Kidney epithelial cell (primary cell): ENCODE measurements at places on chromosomes 6 and 20.

DNA sequence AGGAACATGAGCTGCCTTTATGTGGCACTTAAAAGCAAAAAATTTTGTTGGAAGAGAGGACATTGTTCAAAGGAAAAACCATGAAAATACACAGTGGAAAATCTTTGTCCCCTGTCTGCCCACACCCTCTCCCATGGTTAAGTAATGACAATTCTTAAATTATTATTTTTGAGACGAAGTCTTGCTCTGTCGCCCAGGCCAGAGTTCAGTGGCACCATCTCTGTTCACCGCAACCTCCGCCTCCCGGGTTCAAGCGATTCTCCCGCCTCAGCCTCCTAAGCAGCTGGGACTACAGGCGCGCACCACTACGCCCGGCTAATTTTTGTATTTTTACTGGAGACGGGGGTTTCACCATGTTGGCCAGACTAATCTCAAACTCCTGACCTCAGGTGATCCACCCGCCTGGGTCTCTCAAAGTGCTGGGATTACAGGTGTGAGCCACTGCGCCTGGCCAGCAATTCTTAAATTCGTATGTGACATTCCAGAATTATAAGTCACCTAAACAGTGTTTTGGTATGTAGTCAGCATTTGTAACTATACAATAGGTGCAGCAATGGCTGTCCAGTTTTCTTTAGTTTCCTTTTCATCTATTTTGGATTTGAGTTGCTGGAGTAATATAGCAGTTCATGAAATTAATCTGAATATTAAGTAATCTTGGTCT is 636 bp upstream of the SSR1 start:
- DNase-seq = no peak

DNA sequence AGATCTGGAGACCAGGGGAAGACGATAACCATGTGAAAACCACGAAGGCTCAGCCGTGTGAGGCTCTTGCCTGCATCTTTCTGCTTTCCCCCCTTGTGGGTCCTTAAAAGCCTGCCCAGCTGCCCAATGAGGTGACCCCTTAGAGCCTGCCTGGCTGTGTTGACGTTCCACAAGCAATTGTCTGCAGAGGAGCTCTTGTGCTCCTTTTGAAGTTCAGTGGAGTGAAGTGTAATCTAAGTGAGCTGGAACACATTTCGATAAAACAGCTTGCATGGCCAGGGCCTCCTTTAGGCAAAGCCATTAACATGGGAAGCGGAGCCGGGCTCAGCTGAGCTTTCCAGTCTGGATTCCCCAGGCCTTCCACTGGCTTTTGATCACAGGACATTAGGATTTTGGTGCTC is 27.3 kb upstream of the TCP11 start:
- no peak for DNase-seq

DNA sequence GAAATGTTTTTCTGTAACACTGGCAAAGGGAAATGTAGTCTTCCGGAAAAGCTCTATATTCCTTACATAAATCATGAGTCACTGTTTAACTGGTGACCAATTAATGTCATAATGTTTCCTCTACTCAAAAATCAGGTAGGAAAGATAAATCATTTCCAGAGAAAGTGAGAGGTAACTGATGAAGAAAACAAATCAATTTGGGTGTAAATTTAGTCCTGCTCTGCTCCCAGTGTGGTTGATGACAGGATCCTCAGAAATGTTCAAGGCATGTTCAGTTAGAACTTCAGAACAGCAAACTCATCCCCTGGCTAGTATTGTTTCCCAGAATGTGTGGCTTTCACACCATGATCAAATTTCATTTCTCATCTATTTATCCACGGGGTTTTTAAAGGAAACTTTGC is 38.8 kb upstream of the SPACA1 start:
- DNase-seq = peak; percentile 74

DNA sequence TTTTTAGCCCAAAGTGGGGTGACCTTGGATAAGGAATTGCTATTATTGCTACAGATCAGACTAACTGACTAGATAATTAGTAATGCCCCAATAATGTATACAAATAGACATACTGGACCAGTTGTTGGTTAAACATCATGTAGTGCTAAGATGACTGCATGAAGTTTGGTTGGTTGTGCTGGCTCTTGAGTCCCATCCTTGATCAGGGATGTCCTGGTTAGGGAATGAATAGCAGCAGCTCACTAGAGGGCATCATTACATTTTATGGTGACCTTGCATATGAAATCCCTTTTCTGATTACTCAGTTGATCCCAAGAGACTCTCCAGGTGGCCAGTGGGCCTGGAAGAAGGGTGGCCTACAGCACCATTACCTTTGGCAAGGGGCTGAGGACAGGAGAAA is 10.9 kb downstream of the TPBG start:
- no peak for DNase-seq
